Germinal center (tissue), 1 donor: ENCODE measurements at places on chromosomes 11 and 22.

GRCh38 chr22:24142241-24142640 is 39.0 kb upstream of the SUSD2 start:
- no peak for DNase-seq

GRCh38 chr11:70819022-70819421 is 420.7 kb downstream of the CTTN start:
- no peak for DNase-seq

DNA sequence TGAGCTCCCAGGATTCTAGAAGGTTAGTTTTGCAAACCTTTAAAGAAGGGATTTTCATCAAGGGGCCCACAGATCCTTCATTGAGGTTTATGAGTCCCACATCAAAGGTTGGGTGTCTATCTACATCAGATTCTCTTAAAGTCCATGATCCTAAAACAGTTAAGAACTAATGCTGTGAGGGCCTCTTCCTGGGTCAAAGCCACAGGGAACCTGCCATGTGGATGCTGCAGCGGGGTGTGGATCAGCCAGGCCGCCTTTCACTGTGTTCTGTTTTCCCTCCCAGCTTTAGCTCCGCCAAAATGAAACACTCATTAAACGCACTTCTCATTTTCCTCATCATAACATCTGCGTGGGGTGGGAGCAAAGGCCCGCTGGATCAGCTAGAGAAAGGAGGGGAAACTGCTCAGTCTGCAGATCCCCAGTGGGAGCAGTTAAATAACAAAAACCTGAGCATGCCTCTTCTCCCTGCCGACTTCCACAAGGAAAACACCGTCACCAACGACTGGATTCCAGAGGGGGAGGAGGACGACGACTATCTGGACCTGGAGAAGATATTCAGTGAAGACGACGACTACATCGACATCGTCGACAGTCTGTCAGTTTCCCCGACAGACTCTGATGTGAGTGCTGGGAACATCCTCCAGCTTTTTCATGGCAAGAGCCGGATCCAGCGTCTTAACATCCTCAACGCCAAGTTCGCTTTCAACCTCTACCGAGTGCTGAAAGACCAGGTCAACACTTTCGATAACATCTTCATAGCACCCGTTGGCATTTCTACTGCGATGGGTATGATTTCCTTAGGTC is 5.3 kb downstream of the SERPIND1 start:
- DNase-seq = no peak

GRCh38 chr22:41234815-41235695 is 5.7 kb downstream of the CHADL start:
- DNase-seq = no peak

DNA sequence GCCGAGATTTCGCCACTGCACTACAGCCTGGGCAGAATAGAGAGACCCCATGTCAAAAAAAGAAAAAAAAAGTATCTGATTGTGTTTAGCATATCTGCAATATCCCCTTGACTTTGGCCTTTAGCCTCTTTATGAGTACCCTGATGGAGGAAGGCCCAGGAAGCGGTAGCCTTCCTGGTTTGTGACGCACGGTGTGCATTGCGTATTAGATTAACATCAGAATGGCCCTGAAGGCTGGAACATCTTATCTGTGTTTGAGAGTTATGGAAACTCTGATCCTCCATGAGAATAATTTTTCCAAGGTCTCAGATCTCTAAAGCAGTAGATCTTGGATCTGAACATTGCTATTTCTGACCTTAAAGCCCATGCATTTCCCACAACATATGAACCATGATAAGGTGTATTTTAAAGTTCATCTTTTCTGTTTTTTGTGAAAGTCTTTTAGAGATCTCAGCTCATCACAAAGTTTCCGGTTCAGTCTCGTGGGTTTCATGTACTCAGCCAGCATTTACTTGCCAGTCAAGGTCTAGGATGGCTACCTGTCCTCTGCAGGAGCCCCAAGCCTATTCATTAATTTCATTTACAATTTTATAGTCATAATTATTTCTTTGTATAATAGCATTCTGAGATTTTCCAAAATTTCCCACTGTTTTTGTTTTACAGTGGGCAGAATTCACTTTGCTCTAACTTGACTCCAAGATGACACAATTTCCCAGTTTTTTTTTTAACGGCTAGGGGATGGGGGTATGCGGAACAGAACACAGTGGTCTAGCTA is 605 bp upstream of the FDX1 start:
- DNase-seq = no peak
